ENCODE measurements at places on chromosomes 1 and 21.
A peak's percentile ranks its signal among the peaks of the same experiment; 100 is the strongest.

- no peak for DNase-seq
These were observed 39.5 kb downstream of the GATAD2B start for GRCh38 chr1:153883223-153883622.

DNA sequence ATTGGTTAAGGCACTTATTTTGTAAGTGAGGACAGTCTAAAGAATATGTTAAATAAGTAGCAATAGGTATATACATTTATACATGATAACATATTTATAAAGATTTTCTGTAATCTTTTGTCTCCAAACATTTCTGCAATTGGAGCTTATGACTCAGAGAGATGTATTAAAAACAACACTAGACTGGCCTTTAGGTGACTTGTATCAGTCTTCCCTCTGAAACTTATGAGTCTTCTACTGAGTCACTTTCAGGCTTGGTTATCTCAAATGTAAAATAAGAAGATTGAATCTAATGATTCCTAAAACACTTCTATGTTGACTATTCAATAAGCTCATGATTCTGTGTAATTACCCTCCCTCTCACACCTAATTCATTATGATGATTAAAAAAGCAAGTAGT, 672.6 kb upstream of the NEGR1 start:
- DNase-seq, result no peak

DNA sequence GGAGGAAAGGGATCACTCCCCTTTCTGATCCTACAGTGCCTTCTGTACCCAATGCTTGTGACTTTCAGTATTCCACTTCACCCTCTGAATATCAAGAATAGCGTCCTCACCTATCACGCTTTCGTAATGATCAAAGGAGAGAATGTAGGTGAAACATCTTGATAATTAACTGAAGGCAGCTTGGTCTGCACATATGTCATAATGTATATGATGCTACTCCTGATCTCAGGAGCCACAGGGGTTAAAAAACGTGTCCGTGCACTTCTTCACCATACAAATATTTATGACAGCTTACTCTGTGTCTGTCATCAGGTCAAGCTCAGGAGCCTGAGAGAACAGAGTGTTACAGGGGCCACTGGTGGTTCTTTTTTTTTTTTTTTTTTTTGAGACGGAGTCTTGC, 1.2 kb upstream of the PIK3C2B start:
- no peak for DNase-seq

- DNase-seq, result peak; percentile 34
These were observed 44.9 kb upstream of the PCBP3 start for GRCh38 chr21:45598666-45599065.

- DNase-seq, result no peak
These were observed 30.3 kb downstream of the ASPM start for GRCh38 chr1:197116156-197116555.

DNA sequence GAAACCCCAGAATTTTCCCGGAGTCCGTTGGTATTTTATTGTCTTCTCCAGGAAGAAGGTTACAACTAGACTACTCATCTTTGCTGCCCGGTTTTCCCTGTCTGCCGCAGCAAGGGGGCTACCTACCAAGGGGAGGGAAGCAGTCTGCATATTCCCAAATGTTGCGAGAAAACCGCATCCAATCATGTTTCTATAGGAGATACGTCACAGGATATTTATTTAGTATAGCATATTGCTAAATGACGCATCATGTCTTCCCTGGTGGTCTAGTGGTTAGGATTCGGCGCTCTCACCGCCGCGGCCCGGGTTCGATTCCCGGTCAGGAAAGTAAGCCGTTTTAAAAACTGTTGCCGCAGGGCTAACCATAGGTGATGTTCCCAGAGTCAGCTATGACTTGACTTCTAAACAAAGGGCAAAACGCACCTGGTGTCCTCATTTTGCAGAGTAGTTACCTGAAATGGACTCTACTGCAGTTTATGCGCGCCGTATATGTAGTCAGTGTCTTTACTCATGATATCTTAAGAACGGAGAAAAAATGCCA, 15.2 kb upstream of the ZNF692 start:
- DNase-seq, result no peak

- no peak for DNase-seq
These were observed 61.9 kb upstream of the ATP1A1 start for GRCh38 chr1:116311193-116311592.

DNA sequence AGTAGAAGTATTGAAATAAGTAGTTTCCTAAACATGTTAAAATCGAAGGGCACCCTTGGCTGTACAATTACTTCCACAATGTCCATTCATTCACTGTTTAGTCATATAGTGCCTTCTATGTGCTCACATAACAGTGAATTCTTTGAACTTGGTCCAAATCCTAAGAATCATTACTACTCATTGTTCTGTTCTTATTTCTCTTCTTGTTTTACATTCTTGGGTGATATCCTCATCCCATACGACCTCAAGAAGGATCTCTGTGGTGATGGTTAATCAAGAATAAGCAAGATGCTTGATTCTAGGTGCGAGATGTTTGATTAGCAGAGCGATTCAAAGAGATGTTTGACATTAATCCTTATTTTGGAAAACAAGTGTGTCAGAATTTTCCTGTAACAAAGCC, 667.4 kb upstream of the ZP4 start:
- DNase-seq, result no peak

- DNase-seq, result no peak
These were observed 6.5 kb downstream of the CD55 start for GRCh38 chr1:207328004-207328403.

- no peak for DNase-seq
These were observed 57.8 kb upstream of the ERRFI1 start for GRCh38 chr1:8083739-8084484.

- no peak for DNase-seq
These were observed 21.5 kb upstream of the SLC44A5 start for GRCh38 chr1:75632350-75632949.

GRCh38 chr1:201220388-201220715, 29.7 kb downstream of the IGFN1 start:
- DNase-seq, result no peak

- DNase-seq, result no peak
These were observed 20.7 kb upstream of the CHIA start for GRCh38 chr1:111269825-111270406.

DNA sequence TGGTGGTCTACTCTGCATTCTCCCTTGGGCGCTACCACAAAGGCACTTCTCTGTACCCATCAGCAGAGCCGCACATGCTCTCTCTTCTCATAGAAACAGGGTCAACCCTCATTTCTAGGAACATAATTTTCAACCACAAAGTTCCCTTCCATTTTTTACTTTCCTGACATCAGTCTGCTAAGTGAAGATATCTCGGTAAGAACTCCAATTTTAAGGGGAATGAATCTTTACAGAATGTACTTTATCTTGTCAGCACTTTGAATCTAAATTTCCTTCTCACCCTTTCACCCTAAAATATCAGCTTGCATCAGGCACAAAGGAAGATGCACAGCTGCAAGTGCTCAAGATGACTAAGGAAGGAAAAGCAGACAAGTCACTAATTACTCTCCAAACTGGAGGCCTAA, 545.9 kb downstream of the SMYD3 start:
- DNase-seq, result no peak

- no peak for DNase-seq
These were observed 60.5 kb downstream of the CAPN9 start for GRCh38 chr1:230807561-230808280.

GRCh38 chr1:116751621-116752020, 2.6 kb upstream of the CD2 start:
- DNase-seq, result no peak

GRCh38 chr1:244106837-244107493, 55.9 kb downstream of the ZBTB18 start:
- no peak for DNase-seq

DNA sequence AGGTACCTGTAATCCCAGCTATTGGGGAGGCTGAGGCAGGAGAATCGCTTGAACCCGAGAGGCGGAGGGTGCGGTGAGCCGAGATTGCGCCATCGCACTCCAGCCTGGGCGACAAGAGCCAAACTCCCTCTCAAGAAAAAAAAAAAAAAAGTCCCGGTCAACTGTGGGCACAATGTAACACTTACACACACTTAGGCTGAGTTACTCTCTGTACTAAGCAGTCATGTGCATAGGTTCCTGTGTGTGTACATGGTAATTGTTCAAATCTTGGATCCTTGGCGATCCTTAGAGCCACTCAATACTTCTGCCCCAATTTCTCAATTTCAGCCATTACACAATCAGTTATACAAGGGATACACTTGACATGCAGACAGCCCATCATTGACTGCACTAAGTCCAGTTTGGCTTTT, 11.6 kb downstream of the SDCCAG8 start:
- DNase-seq, result no peak

- peak; percentile 65 for DNase-seq
These were observed 11.5 kb upstream of the PADI1 start for GRCh38 chr1:17193222-17194132.

- no peak for DNase-seq
These were observed 427.2 kb upstream of the VAMP3 start for GRCh38 chr1:7343882-7344281.

- no peak for DNase-seq
These were observed 308.6 kb downstream of the TPR start for GRCh38 chr1:186066411-186066810.

DNA sequence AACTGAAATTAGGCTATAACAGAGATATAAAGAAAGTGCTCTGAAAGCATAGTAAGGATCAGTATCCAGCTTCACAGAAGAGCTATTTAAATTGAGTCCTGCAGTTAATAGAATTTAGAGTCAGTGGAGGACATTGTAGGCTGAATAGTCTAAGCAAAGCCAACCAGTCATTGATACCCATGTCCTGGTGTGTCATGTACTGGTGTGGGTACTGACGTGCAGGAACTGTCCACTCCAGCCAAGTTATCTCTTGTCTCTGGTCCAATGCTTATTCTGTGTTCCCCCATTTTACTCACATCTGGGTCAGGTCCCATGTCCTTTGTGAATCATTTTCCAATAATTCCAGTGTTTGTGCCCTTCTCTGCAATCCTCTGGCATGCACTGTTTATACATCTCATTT, 90.0 kb downstream of the MACF1 start:
- no peak for DNase-seq

DNA sequence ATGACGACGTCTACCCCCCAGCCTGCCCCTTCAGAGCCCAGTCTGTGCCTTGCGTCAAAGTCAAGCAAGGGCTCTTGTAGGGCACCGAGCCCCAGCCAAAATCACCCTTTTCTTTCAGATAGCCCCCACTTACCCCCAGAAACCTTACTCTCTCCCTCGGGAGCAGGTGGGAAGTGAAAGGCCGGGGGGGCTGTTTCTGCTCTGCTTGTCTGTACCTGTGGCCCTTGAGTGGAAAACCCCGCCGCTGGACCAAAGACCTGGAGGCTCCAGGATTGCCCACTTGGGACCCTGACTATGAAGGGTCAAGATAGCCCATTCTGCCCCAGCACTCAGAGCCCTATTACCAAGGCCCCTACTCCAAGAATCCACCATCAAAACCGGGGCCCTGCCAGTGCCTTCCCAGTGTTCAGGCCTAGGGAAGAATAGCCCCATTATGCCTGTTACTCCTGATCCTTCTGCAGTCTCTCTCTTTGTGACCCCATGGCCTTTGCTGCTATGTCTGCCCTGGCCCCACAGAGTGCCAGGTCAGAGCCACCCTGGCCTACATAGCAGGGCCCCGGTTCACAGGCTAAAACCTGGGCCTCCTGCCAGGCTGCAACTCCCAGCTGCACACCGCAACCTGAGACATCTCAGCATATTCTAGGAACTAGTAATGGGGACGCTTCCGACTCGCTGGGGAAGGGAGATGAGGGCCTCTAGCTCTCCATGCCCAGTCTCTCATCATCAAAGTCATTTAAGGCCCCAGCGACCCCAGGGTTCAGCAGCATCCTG, 22.2 kb upstream of the HPDL start:
- DNase-seq, result peak; percentile 72

DNA sequence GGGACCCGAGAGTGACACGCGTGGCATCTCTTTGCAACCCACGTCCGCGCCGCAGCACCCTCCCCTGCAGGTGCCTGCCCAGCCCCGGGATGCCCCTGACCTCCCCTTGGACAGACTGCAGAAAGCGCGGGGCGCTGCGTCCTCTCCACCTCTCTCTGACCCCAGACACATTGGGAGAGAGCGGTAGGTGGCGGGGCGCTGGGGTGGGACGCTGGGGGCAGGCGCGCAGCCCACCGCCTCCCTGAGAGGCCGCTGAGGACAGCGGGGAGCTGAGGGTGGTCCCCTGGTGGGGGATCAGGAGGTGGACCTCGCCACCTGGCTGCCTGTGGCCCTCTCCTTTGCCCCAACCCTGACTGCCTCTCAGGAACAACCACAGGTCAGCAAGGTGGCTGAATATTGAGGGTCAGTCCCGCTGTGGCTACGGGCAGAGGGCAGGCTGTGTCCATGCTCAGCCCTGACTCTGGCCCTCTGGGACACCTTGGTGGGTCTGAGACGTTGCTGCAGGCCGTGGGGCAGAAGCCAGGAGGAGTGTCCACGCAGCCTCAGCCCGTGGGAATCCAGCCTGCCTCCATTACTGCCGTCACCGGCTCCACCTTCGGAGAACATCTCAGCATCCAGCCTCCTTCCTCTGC, 761 bp upstream of the UBE2J2 start:
- peak; percentile 62 for DNase-seq

Data from suprapubic skin (tissue), 4 donors.